Activated CD8-positive, alpha-beta memory T cell treated with anti-CD3 and anti-CD28 coated beads for 4 hours (primary cell): ENCODE measurements at places on chromosomes 5 and 9.

DNA sequence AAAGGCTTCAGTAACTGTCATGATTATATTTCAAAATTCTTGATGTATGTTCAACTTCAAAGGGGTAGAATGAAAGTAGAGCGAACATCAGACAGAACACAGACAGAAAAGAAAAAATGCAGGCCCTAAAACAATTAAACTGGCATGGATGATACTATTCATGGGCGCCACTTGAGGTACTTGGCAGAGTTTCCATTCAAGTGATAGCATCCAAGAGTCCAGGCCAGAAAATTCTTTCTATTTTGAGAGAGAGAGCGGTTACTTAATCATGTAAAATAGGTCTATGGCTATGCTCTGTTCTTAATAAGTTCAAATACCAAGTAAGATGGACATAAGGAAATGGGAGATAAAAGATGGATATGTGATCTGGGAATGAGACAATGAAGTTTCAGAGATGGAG lies 21.4 kb upstream of the PRR16 start:
- no peak for DNase-seq

DNA sequence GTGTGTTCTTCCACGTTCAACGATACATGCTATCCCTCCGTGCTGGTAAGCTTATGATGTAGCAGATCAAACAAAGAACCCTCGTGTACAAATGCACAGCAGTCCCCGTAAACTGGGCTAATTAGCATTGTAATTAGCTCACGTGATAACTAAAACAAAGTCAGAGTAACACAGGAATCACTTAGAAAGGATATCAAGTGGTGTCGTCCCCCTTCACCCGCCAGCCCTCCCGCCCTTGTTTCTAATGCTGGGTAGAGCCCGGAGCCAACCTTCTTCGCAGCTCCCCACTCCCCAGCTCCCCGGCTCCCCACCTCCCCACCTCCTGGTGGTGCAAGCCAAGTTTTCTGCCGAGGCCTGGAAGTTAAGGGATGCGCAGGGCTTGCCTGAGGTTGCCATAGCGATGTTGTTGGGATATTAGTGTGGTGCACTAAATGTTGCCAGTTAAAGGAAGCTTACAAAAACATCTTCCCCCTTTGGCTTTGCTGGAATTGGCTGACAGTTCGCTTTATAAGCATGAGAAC lies 357.9 kb upstream of the CCNH start:
- DNase-seq, result no peak

- no peak for DNase-seq
Measured at GRCh38 chr5:160525471-160526261, 104.0 kb downstream of the PTTG1 start.

- peak; percentile 69 for DNase-seq
Measured at GRCh38 chr5:42994555-42995359, 45.4 kb downstream of the ANXA2R start.

DNA sequence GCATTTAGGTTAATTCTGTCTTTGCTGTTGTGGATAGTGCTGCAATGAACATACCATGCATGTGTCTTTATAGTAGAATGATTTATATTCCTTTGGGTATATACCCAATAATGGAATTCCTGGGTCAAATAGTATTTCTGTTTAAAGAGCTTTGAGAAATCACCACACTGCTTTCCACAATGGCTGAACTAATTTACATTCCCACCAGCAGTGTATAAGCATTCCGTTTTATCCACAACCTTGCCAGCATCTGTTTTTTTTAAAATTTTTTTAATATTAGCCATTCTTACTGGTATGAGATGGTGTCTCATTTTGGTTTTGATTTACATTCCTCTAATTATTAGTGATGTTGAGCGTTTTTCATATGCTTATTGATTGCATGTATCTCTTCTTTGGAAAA lies 15.5 kb upstream of the TARS1 start:
- DNase-seq, result no peak

DNA sequence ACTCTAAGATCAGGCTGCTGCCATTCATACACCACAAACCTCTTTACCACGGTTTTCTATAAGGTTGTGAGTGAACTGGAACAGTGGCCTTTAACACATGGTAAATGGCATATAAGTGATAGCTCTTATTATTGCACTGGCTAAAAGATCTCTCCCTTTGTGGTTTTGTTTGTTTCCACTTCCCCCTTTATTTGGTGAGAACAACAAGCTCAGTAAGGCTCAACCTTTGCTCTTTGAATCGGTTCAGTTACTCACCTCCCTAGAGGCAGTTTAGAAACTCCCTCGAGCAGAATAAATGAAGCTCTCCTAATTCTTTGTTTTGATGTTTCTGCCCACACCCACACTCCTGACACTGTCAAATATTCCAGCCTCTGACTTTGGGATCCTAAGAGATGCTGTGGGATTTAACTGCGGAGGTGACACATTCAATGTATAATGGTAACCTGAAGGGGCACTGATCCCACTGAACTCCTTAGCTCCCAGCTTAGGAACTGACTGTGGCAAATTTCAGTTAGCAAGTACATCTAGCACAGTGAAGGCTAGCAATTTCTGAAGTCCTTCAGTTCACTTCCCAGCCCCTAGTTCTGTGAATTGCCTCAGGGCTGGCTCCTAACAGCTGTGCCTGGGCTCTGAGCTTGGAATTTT lies 22.5 kb upstream of the RAD23B start:
- no peak for DNase-seq

DNA sequence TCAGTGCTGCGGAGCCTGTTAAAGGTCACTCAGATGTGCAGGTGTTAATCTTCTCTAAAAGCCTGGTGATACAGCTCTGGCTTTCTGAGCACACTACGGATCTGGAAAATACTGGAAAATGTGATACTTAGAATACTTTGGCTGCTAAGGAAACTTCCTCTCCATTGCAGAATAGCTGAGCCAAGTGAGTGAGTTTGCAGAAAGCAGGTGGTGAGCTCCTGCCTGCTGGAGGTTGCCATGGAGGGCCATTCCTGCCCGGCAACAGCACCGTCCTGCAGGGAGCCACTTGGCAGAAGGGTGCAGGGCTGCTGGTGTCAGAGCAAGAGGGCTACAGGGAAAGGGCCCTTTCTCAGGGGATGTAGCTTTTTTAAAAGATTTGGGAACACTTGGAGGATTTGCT lies 40.7 kb downstream of the SECISBP2 start:
- no peak for DNase-seq

DNA sequence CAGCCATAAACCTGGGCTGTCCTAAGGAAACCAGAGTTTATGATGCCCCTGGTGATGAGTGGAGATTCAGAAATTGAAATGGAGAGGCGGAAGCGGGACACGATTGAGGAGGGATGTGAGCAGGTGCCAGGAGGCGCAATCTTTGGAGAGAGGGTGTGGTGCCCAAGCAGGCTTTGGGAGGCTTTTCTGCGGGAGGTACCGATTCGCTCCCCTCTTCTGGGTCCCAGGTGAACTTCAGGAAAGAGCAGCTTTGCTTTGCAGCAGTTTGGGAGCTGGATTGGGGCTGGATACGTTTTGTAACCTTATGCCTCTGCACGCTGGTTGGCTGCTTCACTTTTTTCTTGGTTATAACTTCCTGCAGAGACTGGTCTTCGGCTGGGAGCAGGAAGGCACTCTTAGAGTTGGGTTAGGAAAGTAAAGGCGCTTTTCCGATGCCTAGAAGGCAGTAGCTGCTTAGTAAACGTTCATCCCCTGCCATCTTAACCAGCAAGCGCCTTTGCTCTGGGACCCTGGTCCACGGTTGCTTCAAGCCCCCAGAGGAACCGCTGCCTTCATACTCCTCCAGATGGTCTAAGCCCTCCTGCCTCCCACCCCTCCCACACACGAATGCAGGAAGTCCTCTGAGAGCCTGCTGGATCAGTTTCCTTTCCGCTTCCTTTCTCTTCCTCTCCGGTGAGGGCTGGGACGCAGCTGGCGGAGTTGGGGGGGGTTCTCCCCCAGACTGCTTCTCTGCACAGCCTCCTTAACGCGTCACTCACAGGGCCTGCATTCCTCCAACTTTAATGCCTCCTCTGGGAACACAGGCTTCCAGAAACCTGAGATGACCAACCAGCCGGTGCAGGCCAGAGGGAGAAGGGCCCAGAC lies 15.2 kb upstream of the NEK6 start:
- no peak for DNase-seq

DNA sequence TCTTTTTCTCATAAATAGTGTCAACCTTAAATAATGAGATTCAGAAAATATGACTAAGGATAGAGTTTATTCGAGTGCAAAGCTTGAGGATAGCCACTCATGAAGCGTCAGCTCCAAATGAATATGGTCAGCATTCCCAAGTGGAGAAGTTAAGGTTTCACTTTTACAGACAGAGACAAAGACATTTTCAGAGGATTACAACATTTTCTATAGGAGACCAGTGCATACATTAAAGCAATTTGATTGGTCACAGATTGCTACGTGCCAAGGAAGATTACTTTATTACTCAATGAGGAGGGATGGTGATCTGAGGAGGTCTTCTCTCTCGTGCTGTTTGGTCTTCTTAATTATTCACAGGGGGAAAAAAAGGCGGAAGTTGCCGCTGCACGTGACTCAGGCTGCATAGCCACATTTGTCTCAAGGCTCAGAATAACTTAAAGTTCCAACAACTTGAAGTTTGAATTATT lies 60.1 kb upstream of the SPATA31C2 start:
- DNase-seq, result no peak
